T-helper 17 cell (primary cell): ENCODE measurements at places on chromosomes 2 and 18. TPM values are rescaled to one million over a fixed set of nuclear protein-coding genes. Genes with fewer than 3 reads are reported as not detected.

DNA sequence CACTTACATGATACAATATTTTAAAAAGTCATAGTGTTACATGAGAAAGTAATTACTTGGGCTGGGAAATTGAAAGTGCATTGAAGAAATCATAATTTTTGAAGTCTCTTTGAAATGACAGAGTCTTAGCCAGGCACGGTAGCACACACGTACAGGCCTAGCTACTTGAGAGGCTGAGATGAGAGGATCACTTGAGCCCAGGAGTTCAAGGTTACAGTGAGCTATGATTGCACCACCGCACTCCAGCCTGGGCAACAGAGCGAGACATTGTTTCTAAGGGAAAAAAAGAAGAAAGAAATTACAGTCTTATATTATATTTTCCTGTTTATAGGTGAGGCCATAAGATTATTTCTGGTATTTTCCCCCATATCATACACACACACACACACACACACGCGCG, 9.2 kb upstream of the IAH1 start:
- no peak for DNase-seq
- peaks cover 9% of the 10 kb centered on the region for H3K4me1 ChIP-seq
- H3K4me3 ChIP-seq: no peak overlapping the region
- no peaks in the 10 kb centered on the region for H3K27me3 ChIP-seq
- no peak overlapping the region for H3K27ac ChIP-seq
- no peaks in the 10 kb centered on the region for H3K36me3 ChIP-seq

GRCh38 chr2:149650006-149650405, 62.4 kb upstream of the MMADHC start:
- no peak overlapping the region for H3K27ac ChIP-seq
- DNase-seq: no peak

GRCh38 chr2:164622338-164623106, 1.2 kb upstream of the GRB14 start:
- H3K4me1 ChIP-seq: peaks cover 3% of the 10 kb centered on the region
- H3K27me3 ChIP-seq: peaks cover 23% of the 10 kb centered on the region
- H3K36me3 ChIP-seq: no peaks in the 10 kb centered on the region
- peak overlapping the region; percentile 7 for H3K4me3 ChIP-seq

- H3K36me3 ChIP-seq: no peaks in the 10 kb centered on the region
- no peak overlapping the region for H3K4me3 ChIP-seq
- DNase-seq: no peak
These were observed 23.7 kb upstream of the NRP2 start for GRCh38 chr2:205658572-205658971.

- H3K4me1 ChIP-seq: no peaks in the 10 kb centered on the region
- DNase-seq: no peak
- H3K27ac ChIP-seq: no peak overlapping the region
- no peaks in the 10 kb centered on the region for H3K27me3 ChIP-seq
- H3K36me3 ChIP-seq: no peaks in the 10 kb centered on the region
- no peak overlapping the region for H3K4me3 ChIP-seq
These were observed 261.1 kb upstream of the ZEB2 start for GRCh38 chr2:144780983-144781382.

DNA sequence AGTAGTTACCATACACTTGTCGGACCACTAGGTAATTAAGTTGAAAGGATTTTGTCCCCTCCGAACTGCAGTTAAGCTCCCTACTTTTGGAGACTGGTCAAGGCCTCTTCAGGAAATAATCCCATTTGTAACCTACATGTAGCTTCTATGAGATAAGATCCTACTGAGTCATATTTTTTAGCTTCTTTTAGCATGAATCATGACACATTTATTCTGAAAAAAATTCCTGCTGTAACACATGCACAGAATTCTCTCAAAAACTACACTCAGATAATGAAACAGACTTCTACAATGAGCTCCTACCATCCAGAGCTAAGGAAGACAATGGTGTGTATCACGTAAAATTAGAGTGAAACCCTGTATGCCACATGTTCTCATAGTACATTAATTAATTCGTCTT, 100.7 kb upstream of the CCDC195 start:
- H3K27ac ChIP-seq: no peak overlapping the region
- peaks cover 6% of the 10 kb centered on the region for H3K36me3 ChIP-seq
- H3K4me3 ChIP-seq: no peak overlapping the region
- H3K27me3 ChIP-seq: no peaks in the 10 kb centered on the region
- H3K4me1 ChIP-seq: no peaks in the 10 kb centered on the region

GRCh38 chr2:64867253-64867996, 121.8 kb upstream of the SLC1A4 start:
- H3K27ac ChIP-seq: no peak overlapping the region
- no peak overlapping the region for H3K4me3 ChIP-seq
- no peak for DNase-seq
- no peaks in the 10 kb centered on the region for H3K36me3 ChIP-seq

- H3K36me3 ChIP-seq: no peaks in the 10 kb centered on the region
- peaks cover 6% of the 10 kb centered on the region for H3K27me3 ChIP-seq
- H3K4me1 ChIP-seq: no peaks in the 10 kb centered on the region
- DNase-seq: no peak
- no peak overlapping the region for H3K4me3 ChIP-seq
- H3K27ac ChIP-seq: no peak overlapping the region
These were observed 127.8 kb downstream of the COPS8 start for GRCh38 chr2:237213315-237214022.

GRCh38 chr2:38128653-38129052, 52.7 kb upstream of the CYP1B1 start:
- H3K27me3 ChIP-seq: no peaks in the 10 kb centered on the region
- DNase-seq: no peak
- H3K27ac ChIP-seq: no peak overlapping the region
- no peak overlapping the region for H3K4me3 ChIP-seq
- H3K4me1 ChIP-seq: no peaks in the 10 kb centered on the region
- no peaks in the 10 kb centered on the region for H3K36me3 ChIP-seq

DNA sequence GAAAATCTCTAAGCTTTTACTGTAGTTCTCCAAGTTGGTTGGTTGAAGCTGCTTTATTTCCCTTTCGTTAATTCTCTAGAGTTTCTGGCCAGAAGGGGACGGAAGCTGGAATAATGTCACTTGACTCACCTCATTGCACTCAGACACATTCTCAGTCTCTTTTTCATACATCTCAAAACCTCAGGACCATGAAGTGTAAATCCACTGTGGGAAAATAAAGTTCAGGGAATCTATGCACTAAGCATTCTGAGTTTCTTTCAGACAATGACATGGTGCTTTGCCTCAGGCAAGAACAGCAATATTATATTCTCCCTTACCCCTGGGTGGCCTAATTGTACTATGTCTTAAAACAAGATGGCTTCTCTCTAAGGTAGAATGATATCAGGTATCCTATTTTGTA, 167.8 kb downstream of the PRPF40A start:
- no peak overlapping the region for H3K27ac ChIP-seq
- no peak for DNase-seq
- no peaks in the 10 kb centered on the region for H3K4me1 ChIP-seq
- no peaks in the 10 kb centered on the region for H3K27me3 ChIP-seq

DNA sequence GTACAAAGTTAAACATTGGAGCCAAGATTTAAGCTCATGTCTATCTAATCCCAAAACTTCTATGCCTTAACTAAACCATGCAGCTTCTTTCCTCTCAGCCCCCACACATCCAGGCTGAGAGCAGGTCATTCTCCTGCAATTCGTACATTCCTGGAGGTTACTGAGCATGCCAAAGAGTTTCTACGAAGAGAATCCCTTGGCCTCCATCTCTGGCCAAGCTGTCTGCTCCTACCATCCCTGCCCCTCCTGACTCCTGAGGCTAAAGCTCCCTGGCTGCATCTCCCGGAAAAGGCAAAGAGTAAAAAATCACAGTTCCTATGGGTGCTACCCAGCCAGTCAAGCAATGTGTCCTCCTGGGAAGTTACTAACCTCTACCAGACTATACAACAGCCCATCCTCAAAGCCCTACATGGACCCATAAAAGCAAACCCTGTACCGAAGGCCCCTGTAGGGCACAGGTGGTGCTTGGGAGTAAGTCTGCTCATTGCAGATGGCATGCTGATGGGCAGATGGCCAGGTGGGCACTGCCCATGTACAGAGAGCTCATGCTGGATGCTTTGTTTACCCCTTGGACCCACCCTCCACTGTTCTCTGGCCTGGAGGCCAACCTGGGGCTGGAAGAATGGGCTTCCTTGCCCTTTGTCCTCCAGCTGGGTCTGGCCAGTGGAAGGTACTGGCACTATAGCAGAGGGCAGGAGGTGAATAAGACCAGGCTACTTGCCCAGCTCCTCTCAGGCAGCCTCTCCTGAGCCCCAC, 99.5 kb downstream of the TTC32 start:
- H3K27me3 ChIP-seq: peaks cover 19% of the 10 kb centered on the region
- H3K4me1 ChIP-seq: no peaks in the 10 kb centered on the region
- no peaks in the 10 kb centered on the region for H3K36me3 ChIP-seq
- no peak overlapping the region for H3K4me3 ChIP-seq

DNA sequence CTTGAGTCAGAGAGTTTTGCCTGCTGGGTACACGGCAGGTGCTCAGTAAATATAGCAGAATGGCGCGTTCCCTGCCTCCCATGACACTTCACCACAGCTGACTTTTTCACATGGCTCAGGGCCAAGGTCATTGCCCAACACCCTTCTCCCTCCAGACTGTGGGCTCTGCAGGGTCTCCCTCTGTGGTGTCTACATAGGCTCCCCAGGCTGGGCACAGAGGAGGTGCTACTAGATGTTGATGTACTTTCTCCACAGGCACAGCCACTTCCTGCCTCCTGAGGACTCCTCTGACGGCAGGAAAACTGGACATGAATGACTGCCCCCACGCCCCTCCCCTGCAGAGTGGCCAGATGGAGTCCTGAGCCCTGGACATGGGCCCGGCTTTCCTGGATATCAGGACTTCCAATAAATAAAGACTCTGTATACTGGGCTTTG, 4.2 kb downstream of the CHCHD5 start:
- H3K4me1 ChIP-seq: peaks cover 25% of the 10 kb centered on the region
- H3K27ac ChIP-seq: no peak overlapping the region
- DNase-seq: no peak
- peaks cover 10% of the 10 kb centered on the region for H3K36me3 ChIP-seq
- H3K27me3 ChIP-seq: no peaks in the 10 kb centered on the region

DNA sequence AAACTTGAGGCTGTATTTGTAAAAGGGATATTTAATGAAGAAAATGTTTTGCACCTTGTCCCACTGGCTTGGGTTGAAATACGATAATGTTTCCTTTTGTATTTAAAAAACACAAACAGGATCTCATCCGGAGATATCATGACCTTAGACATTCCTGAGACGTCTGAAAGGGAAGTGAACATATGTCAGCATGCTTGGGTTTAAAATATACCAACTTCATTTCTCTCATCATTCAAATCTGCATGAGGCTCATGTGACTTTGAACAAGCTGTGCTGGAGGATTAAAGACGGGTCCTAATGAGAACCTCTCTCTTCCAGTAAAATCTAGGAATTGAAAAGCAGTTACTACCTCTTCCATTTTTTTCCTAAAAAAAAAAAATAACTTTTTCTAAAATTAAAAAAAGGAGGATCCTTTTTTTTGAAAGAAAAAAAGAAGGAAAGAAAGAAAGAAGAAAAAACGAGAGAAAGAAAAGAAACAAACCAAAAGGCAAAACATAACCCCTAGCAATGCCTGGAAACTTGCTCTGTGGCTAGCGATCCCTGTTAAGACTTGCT, 106.8 kb upstream of the ZFP36L2 start:
- no peaks in the 10 kb centered on the region for H3K27me3 ChIP-seq
- peaks cover 10% of the 10 kb centered on the region for H3K36me3 ChIP-seq
- H3K27ac ChIP-seq: no peak overlapping the region
- peaks cover 9% of the 10 kb centered on the region for H3K4me1 ChIP-seq

- H3K4me3 ChIP-seq: no peak overlapping the region
- DNase-seq: no peak
- H3K27me3 ChIP-seq: no peaks in the 10 kb centered on the region
- H3K36me3 ChIP-seq: peaks cover 2% of the 10 kb centered on the region
- no peak overlapping the region for H3K27ac ChIP-seq
These were observed 466.6 kb downstream of the LPIN1 start for GRCh38 chr2:12212841-12213597.

PRSS56 gene
- not detected for total RNA-seq

CHRND gene
- not detected for total RNA-seq

GREB1 gene
- total RNA-seq: 0.15 TPM

PLGLB1 gene
- total RNA-seq: 2.3 TPM

SNORC gene
- total RNA-seq: 1.0 TPM

KCNS3 gene
- not detected for total RNA-seq

GYPC gene
- total RNA-seq: 86.2 TPM
